ENCODE measurements at places on chromosomes 7 and 10.

- no peak for DNase-seq
These were observed 87.3 kb downstream of the DOCK4 start for GRCh38 chr7:112118581-112119566.

DNA sequence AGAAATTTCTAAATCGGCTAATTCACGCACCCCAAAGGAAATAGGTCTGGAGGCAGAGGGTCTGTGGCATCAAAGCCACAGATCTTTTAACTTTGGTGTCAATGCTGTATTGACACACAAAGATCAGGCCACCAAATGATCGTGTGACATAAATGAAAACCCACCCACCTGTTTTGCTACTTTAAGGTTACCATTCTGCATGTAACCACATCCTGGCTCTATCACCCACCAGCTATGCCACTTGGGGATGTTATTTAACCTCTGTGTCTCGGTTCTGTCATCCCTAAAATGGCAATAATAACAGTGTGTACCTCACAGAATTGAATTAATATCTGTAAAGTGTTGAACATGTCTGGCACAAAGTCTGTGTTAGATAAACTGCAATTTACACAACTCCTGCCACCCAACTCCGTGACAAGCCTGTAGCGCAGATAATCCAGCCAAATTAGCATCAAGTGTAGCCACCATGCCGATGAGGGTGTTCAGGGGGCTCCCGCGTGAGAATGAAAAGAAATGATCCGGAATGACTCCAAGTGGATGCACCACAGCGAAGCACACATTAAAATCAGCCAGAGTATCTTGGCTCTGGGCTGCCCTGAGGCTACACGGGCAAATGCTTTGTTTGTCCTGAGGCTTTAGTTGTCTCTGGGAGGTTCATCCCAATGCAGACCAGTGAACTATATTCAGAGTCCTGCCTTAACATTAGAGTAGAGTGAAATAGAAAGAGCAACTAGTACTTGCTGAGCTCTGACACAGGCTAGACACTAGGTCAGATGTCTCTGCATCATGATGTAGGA, 158.4 kb upstream of the NEBL start:
- DNase-seq, result no peak

DNA sequence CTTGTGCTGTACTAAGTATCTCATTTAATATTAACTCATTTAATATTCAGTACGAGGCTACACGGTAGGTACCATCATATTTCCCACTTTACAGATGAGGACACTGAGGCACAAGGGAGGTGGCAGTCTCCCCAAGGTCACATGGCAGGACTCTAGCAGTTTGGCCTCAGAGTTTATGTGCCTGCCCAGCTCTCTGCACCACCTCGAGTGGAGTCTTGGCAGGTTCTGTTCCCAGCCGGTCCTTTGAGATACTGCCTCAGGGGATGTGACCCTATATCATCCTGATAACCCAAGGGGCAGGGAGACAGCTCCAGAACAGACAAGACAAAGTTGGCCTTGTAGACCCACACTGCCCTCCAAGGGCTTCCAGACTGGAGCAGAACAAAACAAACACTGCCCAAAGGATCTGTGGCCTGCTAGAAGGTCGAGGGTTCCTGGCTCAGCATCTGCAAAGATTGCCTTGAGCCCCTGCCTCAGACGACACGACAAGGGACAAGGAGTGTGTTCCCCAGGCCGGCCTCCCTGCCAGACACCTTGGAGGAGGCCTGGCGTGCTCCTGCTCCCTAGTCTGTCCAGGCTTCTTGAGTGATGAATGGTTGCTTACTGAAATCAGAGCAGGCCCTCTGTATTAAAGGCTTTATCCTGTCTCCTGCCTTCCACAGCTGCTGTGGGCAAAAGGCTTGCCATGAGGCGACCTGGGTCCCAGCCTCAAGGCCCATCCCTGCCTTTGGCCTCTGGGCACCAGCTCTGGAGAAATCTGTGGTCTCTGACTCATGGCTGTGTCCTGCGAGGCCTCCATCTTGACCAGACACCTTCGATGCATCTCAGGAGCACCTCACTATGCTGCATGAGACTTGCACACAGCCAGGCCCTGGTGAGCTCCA, 3.9 kb upstream of the PWWP2B start:
- DNase-seq, result no peak

- DNase-seq, result no peak
These were observed 64.4 kb downstream of the ASB13 start for GRCh38 chr10:5601826-5602495.

GRCh38 chr7:139620676-139621344, 97.3 kb downstream of the CLEC2L start:
- DNase-seq, result peak; percentile 69

- DNase-seq, result peak; percentile 77
These were observed 290.7 kb downstream of the CCDC3 start for GRCh38 chr10:12710594-12711349.

- no peak for DNase-seq
These were observed 103.2 kb downstream of the SORBS1 start for GRCh38 chr10:95458014-95458413.
